Progenitor cell of endocrine pancreas (in vitro differentiated cells): ENCODE measurements at places on chromosomes 2 and 18.

DNA sequence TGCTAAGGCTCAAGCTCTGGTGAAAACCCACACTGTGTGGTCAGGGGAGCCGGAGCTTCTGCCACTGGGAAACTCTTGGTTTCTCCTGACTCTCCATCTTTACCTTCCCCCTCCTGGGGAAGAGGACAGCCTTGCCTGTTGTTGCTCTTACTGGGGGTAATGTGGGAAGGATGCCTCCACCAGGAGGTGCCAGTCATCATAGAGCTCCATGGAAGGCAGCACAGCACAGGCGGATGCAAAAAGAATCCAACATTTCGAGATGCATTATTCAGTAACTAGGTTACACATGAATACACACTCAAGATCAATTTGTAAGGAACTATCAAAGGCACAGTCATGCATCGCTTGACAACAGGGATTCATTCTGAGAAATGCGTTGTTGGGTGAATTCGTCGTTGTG lies 322.6 kb downstream of the AFF3 start:
- DNase-seq: no peak

- no peak for DNase-seq
Measured at GRCh38 chr2:170943041-170943440, 14.0 kb downstream of the GORASP2 start.

DNA sequence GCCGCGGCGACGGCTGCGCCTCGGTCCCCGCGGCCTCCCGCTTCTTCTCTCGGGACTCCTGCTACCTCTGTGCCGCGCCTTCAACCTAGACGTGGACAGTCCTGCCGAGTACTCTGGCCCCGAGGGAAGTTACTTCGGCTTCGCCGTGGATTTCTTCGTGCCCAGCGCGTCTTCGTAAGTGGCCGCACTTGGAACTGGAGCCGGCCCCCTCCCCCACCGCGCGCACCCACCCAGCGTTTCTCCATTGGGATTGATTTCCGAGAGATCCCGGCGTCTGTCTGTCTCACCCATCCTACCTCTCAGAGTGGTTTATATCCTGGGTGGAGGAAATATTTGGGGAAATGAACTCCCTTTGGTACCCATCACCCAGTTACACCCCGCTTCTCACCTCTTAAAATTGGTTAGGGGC lies 498 bp downstream of the ITGAV start:
- DNase-seq: no peak

GRCh38 chr2:118969734-118970395 lies 27.9 kb downstream of the MARCO start:
- no peak for DNase-seq

GRCh38 chr2:10738192-10738591 lies 16.8 kb downstream of the ATP6V1C2 start:
- no peak for DNase-seq

DNA sequence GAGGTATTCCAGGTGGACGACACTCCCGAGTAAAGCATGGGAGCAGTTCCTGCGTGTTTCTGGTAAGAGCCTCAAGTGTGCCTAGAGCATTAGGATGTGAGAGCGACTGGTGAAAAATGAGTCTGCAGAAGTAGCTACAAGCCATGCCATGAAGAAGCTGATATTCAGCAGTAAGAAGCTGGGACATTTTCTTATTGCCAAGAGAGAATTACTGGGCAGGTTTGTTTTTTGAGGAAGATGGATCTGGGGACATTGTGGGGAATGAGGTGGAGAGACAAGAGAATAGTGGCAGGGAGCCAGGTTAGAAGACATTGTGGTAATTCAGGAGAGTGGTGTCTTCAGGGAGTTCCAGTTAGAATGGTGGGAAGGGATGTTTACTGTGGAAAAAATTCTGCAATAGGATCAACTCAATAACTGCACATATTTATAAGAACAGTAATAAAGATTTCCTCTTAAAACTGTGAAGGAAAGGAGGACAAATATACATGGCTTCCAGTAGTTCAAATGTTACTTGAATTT lies 38.2 kb downstream of the CRIM1 start:
- no peak for DNase-seq

DNA sequence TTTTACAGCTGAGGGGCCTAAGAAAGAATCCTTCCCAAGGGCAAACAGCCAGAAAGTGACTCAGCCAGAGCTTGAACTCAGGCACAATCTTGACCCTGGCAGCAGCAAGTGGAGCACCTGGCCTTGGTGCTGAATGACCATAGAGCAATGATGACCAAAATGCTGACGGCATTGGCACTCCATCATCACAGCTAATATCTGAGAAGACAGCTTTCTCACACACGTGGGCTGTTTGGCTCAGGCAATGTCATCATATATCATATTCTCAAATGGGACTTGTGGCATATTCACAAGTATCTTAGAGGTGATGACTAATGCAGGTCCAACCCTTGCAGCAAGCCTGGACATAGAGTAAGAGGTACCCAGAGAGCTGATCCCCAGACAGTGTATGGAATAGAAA lies 443.9 kb upstream of the MYT1L start:
- no peak for DNase-seq
